ENCODE measurements at places on chromosomes 4 and X. TPM values are rescaled to one million over a fixed set of nuclear protein-coding genes. Genes with fewer than 3 reads are reported as not detected.

The ADH7 gene
- not detected for total RNA-seq

The ATP2B3 gene
- total RNA-seq, result not detected

The FAM9C gene
- not detected for total RNA-seq

The MYOZ2 gene
- 0.28 TPM for total RNA-seq

The TLR10 gene
- total RNA-seq, result not detected

The APLN gene
- total RNA-seq, result 0.09 TPM

The ITGB1BP2 gene
- total RNA-seq, result 0.51 TPM

The PDCL2 gene
- not detected for total RNA-seq

The SPANXN2 gene
- total RNA-seq, result not detected

The CWH43 gene
- total RNA-seq, result not detected

The KCNE5 gene
- total RNA-seq, result 0.28 TPM

DNA sequence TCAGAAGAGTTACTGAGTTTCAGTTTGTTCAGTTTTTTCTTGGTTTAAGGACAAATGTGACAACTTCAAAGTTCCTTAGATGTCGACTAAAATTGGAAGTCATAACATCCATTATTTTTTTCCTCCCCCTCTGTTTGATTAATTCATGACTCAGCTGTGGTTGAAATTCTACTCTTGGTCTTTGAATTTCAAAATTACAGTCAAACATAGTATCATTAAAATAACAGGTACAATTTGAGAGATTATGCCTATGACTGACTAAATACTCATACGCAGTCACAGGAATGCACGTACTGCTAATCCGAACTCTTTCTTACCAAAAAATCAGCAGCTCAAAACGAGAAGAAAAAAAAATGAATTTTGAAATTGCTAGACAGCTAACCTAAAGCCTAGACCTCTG lies 1434.8 kb downstream of the RAPGEF2 start:
- DNase-seq, result no peak

DNA sequence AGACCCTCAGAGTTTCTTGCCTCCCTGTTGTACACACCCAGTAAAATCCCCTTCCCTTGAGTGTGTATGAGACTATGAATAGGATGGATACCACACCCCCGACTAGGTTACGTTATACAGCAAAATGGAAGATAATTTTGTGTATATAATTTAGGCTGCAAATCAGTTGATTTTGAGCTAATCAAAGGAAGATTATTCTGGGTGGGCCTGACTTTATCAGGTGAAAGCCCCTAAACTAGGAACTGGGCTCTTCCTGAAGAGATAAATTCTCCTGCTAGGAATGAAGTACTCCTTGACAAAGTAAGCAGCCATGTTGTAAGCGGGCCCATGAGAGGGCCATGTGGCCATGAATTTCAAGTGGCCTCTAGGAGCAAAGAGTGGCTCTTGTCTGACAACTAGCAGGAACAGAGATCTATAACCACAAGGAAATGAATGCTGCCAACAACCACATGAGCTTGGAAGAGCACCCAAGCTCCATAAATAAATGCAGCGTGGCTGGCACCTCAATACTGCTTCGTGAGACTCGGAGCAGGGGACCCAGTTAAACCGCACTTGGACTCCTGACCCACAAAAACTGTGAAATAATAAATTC lies 646.4 kb downstream of the IL1RAPL1 start:
- DNase-seq, result no peak

GRCh38 chr4:188266386-188266785 lies 127.1 kb downstream of the TRIML1 start:
- DNase-seq, result no peak

- no peak for DNase-seq
These were observed 97.9 kb upstream of the PDE5A start for GRCh38 chr4:119726505-119726904.

DNA sequence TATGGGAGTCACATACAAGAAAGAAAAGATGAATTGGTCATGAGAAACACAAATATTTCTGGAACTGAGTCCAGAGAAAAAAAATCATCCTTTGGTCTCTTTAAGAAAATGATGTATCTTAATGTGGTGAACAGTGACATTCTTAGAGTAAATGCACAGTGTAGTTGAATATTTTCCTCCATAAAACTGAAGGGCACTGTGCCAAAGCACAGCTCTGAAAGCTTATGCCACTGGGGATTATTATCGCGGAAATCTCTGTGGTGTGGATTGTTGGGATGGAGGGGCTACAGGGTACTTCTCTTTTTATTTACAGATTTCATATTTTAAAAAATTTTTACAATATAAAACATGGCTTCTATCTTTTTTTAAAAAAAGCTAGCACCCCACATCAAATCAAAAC lies 908.1 kb downstream of the CCSER1 start:
- no peak for DNase-seq

GRCh38 chrX:11666164-11666563 lies 444 bp upstream of the ARHGAP6 start:
- no peak for DNase-seq

DNA sequence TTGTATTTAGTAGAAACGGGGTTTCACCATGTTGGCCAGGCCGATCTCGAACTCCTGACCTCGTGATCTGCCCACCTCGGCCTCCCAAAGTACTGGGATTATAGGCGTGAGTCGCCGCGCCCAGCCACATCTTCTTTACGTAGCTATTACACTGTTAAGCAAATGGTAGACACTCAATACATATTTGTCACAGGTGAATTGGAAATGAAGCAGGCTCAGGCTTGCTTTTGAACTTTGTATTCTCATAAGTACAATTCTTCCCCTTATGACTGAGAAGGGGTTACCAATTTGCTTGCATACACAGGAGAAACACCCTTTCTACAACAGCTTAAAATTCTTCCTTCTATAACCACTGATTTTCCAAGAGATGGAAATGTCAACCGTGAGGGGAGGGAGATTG lies 787 bp upstream of the SRPX2 start:
- no peak for DNase-seq
